Fibroblast of lung (primary cell): ENCODE measurements at places on chromosomes 3 and 15. TPM values are rescaled to one million over a fixed set of nuclear protein-coding genes. Genes with fewer than 3 reads are reported as not detected.

GRCh38 chr3:50160561-50160983 is 5.4 kb downstream of the SEMA3F start:
- DNase-seq, result no peak
- H3K27me3 ChIP-seq, result no peaks in the 10 kb centered on the region
- no peak overlapping the region for H3K4me3 ChIP-seq
- H3K27ac ChIP-seq, result no peak overlapping the region
- H3K36me3 ChIP-seq, result no peaks in the 10 kb centered on the region
- peaks cover 30% of the 10 kb centered on the region for H3K4me1 ChIP-seq

DNA sequence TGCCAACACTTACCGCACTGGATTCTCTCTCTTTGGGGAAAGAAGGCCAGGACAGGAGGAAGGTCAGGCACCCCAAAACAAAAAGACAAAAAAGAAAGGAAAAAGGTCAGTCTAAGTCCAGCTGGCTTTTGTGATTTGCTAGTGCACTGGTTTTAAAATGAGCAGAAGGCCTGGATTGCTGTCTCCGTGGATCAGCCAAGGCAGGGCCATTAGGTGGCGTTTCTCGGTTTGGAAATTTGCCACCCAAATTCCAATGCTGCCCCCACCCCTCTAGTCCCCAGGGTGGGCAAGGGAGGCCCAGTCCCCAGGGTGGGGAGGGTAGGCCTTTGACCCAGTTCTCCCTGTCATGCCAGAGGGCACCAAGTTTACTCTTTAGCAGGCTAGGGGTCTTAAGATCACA is 33.3 kb downstream of the TLE3 start:
- H3K36me3 ChIP-seq, result peaks cover 13% of the 10 kb centered on the region
- H3K27me3 ChIP-seq, result no peaks in the 10 kb centered on the region
- no peak overlapping the region for H3K4me3 ChIP-seq
- H3K27ac ChIP-seq, result no peak overlapping the region

The CCR3 gene
- 0.17 and 0.26 TPM in 2 replicates for total RNA-seq

DNA sequence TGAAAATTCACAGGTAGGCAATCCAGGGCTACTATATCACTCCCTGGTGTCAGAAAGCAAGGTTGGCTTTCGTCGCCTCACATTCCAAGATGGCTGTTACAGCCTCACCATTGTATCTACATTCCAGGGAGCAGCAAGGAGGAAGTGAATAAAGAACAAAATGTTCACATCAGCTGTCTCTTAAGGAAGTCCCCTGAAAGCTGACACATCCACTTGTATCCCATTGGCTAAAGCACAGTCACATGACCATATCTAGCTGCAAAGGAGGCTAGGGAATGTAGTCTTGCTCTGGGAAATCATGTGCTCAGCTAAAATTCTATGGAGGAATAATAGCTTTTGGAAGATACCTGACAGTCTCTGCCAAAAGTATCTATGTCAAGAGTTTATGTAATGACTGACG is 12.8 kb upstream of the GATA2 start:
- peaks cover 12% of the 10 kb centered on the region for H3K27me3 ChIP-seq
- no peak for DNase-seq
- H3K4me1 ChIP-seq, result no peaks in the 10 kb centered on the region
- no peak overlapping the region for H3K4me3 ChIP-seq

GRCh38 chr3:133695560-133696171 is 33.9 kb upstream of the TOPBP1 start:
- H3K27ac ChIP-seq, result no peak overlapping the region
- no peak for DNase-seq
- no peak overlapping the region for H3K4me3 ChIP-seq

DNA sequence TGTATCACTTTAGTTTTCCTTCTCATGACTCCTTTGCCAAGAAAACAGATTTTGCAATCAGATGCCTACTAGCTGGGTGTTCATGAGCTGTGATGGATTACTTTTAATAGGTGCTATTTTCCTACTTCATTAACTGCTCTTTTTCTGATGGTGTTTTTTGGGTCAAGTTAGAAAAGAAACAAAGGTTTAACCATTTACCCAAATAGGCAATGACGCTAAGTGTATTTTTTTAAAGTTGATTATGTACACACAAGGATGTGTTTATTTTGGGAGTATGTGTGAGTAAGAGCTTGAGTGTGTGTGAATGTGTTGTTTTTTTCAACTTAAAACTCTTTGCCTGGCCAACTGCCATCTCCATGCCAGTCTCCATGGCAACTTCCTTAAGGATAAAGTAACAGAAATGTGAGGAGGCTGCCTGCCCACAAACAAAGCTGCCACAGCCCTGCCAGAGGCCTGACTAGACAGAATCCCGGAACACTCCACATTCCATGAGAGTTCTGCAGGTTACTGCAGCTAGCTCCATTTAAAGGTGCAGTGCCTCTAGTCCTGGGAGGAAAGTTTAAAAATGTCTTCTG is 215.6 kb upstream of the RBMS3 start:
- H3K36me3 ChIP-seq, result no peaks in the 10 kb centered on the region
- DNase-seq, result peak; percentile 99
- no peaks in the 10 kb centered on the region for H3K4me1 ChIP-seq
- no peak overlapping the region for H3K27ac ChIP-seq
- no peak overlapping the region for H3K4me3 ChIP-seq

- DNase-seq, result no peak
- no peak overlapping the region for H3K4me3 ChIP-seq
- no peaks in the 10 kb centered on the region for H3K36me3 ChIP-seq
- H3K4me1 ChIP-seq, result no peaks in the 10 kb centered on the region
These were observed 109.0 kb downstream of the SEC22A start for GRCh38 chr3:123310741-123311140.

DNA sequence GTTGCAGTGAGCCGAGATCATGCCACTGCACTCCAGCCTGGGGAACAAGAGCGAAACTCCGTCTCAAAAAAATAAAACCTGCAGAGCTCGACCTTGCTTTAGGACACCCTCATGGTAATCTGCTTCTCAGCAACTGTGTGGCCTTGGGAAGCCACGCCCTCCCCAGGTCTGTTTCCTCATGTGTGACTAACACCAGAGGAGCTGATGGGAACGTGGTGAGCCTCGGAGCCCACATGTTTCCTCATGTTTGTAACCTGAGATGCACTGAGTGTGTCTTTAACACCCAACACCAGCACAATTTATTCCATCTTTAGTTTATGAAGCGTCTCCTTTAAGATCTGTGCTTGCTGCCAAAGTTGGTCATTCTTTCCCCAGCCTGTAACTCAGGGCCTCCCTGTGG is 142.8 kb downstream of the OCA2 start:
- H3K36me3 ChIP-seq, result no peaks in the 10 kb centered on the region
- no peak overlapping the region for H3K4me3 ChIP-seq
- H3K4me1 ChIP-seq, result no peaks in the 10 kb centered on the region
- DNase-seq, result peak; percentile 37

GRCh38 chr3:79161941-79162340 is 605.9 kb downstream of the ROBO1 start:
- DNase-seq, result no peak
- no peaks in the 10 kb centered on the region for H3K27me3 ChIP-seq
- H3K36me3 ChIP-seq, result no peaks in the 10 kb centered on the region
- H3K4me1 ChIP-seq, result peaks cover 2% of the 10 kb centered on the region

- H3K27me3 ChIP-seq, result no peaks in the 10 kb centered on the region
- no peak overlapping the region for H3K27ac ChIP-seq
- no peak overlapping the region for H3K4me3 ChIP-seq
- no peak for DNase-seq
- no peaks in the 10 kb centered on the region for H3K36me3 ChIP-seq
These were observed 7.5 kb downstream of the CMTM7 start for GRCh38 chr3:32399030-32399620.

- peaks cover 4% of the 10 kb centered on the region for H3K4me1 ChIP-seq
- H3K27ac ChIP-seq, result no peak overlapping the region
- no peak overlapping the region for H3K4me3 ChIP-seq
- no peaks in the 10 kb centered on the region for H3K27me3 ChIP-seq
These were observed 84.7 kb upstream of the PTX3 start for GRCh38 chr3:157351981-157352380.

DNA sequence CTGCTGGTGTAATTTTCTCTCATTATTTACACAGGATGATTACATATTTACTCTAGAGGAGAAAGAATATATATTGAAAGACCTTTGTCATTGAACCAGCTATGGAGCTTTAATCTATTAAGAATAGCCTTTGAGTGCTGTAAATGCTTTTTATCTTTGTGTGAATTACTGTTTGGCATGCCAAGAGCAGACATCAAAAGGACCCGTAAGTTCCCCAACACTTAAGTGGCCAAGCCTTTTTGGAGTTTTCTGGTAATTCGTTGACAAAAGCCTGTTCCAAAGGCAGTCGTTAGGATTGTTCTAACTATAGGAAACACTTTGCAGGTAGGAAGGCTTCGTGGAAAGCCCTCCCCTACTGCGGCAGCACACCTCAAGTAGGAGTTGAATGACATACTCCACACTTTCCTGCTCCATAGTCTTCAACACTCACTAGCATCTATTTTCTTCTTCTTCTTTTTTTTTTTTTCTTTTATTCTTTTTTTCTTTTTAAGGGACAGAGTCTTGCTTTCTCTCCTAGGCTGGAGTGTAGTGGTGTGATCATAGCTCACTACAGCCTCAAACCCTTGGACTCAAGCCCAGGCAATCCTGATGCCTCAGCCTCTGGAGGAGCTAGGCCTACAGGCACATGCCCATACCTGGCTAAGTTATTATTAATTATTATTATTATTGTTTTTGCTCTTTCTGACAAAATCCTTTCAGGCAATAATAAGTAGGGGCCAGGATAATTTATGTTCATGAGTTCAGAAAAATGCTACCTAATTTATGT is 98.6 kb downstream of the SUCNR1 start:
- H3K36me3 ChIP-seq, result no peaks in the 10 kb centered on the region
- no peak for DNase-seq

The TUSC7 gene
- total RNA-seq, result not detected in 2 replicates

DNA sequence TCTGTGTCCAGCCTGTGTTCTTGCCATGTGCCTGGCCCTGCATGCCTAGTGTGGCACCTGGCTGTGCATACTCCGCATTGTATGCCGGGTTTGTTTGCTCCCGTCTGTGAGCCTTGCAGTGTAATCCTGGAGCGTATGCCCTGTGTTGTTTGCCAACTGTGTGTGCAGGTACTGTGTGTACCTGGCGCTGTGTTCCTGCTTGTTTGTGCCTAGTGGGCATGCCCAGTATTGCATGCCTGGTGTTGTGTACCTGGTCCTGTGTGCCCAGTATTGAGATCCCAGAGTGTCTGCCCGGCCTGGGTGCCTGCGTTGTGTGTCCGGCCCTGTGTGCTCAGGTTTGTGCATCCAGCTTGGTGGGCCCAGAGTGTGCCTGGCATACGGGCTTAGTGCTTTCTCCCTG is 54.5 kb upstream of the CHRNA7 start:
- H3K4me1 ChIP-seq, result no peaks in the 10 kb centered on the region
- H3K27me3 ChIP-seq, result no peaks in the 10 kb centered on the region
- H3K36me3 ChIP-seq, result no peaks in the 10 kb centered on the region
- no peak for DNase-seq
- no peak overlapping the region for H3K4me3 ChIP-seq
- no peak overlapping the region for H3K27ac ChIP-seq

- peaks cover 42% of the 10 kb centered on the region for H3K4me1 ChIP-seq
- H3K27ac ChIP-seq, result peak overlapping the region; percentile 83
- peak; percentile 83 for DNase-seq
- H3K27me3 ChIP-seq, result no peaks in the 10 kb centered on the region
These were observed 174.1 kb downstream of the KLHL25 start for GRCh38 chr15:85620690-85621049.

DNA sequence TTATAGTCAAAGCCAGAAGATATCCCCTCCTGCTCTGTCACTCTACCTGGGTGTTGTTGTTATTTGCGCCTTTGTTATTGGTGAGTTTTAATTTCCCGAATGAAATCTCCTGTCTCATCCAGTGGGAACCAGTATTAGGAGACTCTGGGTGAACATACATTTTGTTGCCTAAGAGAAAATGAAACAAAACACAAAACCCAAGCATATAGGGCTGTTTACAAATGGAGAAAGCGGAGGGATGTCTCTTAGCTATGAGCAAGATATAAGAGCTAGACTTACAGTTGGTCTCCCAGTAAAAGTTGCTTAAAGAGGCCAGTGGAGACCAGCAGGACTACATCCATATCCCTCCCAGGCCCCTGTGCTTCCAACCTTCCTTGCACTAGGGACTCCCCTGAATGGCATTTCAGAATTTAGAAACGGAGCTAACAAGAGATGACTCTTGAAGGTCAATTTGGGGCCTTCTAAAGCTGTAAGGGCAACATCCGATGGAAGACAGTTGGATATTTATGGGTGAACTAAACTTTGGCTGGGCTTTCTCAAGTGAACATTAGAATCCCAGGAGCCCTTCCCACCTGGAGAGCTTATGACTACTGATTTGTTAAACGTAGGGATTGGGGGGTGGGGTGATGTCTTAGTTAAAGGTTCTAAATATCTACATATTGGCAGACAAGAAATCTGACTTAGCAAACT is 2.7 kb downstream of the EOMES start:
- H3K4me3 ChIP-seq, result no peak overlapping the region
- DNase-seq, result no peak
- H3K27me3 ChIP-seq, result peaks cover 55% of the 10 kb centered on the region
- peaks cover 2% of the 10 kb centered on the region for H3K4me1 ChIP-seq
- no peaks in the 10 kb centered on the region for H3K36me3 ChIP-seq
- no peak overlapping the region for H3K27ac ChIP-seq

DNA sequence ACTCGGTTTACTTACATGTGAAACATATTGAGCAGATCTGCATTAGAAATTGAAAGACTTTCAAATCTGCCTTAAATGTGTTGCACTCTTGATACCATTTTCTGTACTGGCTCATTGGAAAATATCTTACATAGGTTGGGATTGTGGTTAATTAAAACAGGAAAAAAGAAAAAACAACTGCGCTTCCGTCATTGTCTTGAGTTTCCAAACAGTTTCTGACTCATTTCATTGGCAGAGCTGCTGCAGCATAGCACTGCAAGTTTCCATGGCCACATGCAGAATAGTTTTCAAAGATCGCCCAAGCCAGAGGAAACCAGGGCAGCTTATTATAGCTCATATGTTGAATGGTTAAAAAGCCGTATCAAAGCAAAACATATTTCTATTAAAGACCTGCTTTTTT is 446.6 kb upstream of the BCHE start:
- H3K36me3 ChIP-seq, result no peaks in the 10 kb centered on the region
- no peaks in the 10 kb centered on the region for H3K27me3 ChIP-seq
- H3K27ac ChIP-seq, result peak overlapping the region; percentile 15
- no peak overlapping the region for H3K4me3 ChIP-seq
- no peaks in the 10 kb centered on the region for H3K4me1 ChIP-seq
- DNase-seq, result peak; percentile 94

The CCK gene
- 0.33 and 1.0 TPM in 2 replicates for total RNA-seq

GRCh38 chr15:31964586-31965307 is 65.6 kb upstream of the CHRNA7 start:
- H3K27me3 ChIP-seq, result no peaks in the 10 kb centered on the region
- no peak overlapping the region for H3K27ac ChIP-seq
- no peak overlapping the region for H3K4me3 ChIP-seq
- no peaks in the 10 kb centered on the region for H3K36me3 ChIP-seq
- no peak for DNase-seq

GRCh38 chr3:129586746-129587430 is 19.6 kb downstream of the PLXND1 start:
- H3K27me3 ChIP-seq, result no peaks in the 10 kb centered on the region
- H3K4me3 ChIP-seq, result no peak overlapping the region
- peak; percentile 39 for DNase-seq
- H3K36me3 ChIP-seq, result peaks cover 24% of the 10 kb centered on the region
- peak overlapping the region; percentile 38 for H3K27ac ChIP-seq
- H3K4me1 ChIP-seq, result peaks cover 31% of the 10 kb centered on the region

GRCh38 chr3:89411201-89411600 is 303.8 kb downstream of the EPHA3 start:
- H3K27me3 ChIP-seq, result no peaks in the 10 kb centered on the region
- no peaks in the 10 kb centered on the region for H3K4me1 ChIP-seq
- no peaks in the 10 kb centered on the region for H3K36me3 ChIP-seq

- H3K27ac ChIP-seq, result peak overlapping the region; percentile 94
- H3K4me3 ChIP-seq, result peak overlapping the region; percentile 97
- H3K36me3 ChIP-seq, result no peaks in the 10 kb centered on the region
- H3K27me3 ChIP-seq, result no peaks in the 10 kb centered on the region
- H3K4me1 ChIP-seq, result peaks cover 2% of the 10 kb centered on the region
- DNase-seq, result peak; percentile 13
These were observed 612 bp downstream of the C3orf38 start for GRCh38 chr3:88150371-88150770.

The GPR176 gene
- total RNA-seq, result 79.6 and 179 TPM in 2 replicates
